KBM-7 (cell line): ENCODE measurements at places on chromosomes 13 and 19.

DNA sequence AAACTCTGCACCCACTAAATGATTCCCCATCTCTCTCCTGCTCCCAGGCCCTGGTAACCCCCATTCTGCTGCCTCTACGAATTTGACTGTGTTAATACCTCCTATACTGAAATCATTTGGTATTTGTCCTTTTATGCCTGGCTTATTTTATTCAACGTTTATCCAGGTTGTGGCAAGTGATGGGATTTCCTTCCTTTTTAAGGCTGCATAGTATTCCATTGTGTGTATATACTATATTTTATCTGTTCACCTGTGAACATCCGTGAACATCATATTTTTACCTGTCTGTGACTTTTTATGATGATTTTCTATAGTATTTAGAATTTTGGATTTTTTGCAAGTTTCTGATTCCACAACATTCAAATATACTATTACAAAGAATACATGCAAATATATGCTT lies 13.9 kb upstream of the CEBPG start:
- no peak for DNase-seq

DNA sequence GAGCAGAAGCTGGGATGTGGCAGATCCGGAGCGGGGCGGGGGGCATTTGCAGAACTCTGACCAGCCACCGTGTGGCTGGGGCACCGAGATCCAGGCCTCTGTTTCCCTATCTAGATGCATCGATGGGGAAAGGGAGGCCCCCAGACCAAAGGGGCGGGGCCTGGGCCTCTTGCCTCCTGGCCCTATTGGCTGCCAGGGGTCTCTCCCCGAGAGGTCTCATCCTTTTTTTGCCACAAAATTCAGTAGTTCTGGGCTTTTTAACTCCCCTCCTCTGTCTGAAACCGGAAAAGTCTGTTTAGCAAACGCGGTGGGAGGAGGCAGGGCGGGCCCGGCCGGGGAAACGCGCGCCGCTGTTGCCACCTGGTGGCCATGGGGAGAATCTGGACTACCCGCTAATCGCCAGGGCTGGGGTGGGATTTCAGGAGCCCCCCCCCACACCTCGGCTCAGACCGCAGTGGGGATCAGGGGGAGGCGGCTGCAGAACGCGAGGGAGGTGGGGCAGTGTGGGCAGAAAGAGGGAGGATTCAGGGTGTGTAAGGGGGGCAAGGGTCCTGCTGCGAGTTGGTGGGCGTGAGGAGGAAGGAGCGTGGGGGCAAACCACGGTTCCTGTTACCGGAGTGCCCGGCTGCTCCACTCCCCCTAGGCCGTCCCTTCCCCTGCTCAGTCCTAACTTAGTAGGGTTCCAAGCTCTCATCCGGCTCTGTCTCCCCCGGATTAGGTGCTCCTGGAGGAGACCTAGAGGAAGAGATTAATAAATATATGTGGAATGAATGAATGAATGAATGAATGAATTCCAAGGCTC lies 28.3 kb downstream of the IL12RB1 start:
- peak; percentile 92 for DNase-seq

GRCh38 chr13:95444006-95444730 lies 108.4 kb upstream of the CLDN10 start:
- DNase-seq: no peak

DNA sequence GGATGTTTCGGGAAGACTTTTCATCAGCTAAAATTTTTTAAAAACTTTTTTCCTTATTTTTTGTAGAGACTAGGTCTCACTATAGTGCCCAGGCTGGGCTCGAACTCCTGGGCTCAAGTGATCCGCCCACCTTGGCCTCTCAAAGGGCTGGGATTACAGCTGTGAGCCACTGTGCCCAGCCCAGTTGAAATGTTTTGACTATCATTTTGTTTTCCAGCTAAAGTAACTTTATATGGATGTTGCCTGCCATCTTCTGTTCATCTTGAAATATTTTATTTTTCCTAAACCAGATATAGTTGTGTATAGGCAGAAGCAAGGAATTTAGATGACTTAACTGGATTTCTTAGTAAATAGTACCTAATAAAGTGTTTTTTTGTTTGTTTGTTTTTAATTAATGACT lies 7.0 kb downstream of the CAB39L start:
- DNase-seq: peak; percentile 34

- DNase-seq: no peak
Measured at GRCh38 chr13:95151942-95152587, 149.2 kb downstream of the ABCC4 start.

DNA sequence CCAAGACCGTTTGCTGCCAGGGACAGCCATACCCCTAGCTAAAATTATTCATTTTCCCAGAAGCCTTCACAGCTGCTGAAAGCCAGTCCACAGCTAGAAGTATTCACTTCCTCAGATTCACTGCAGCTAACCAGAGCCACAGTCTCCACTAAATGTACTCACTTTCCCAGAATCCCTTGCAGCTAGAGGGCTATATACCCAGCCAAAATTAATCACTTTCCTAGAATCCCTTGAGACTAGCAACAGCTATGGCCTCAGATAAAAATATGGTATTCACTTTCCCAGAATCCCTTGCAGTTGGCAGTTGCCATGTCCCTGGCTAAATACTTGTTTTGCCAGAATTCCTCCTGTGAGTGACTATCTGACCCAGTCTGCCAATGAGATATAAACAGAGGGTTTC lies 13.8 kb upstream of the MEIS3 start:
- peak; percentile 62 for DNase-seq

- no peak for DNase-seq
Measured at GRCh38 chr13:86559901-86560300, 760.7 kb upstream of the SLITRK6 start.

DNA sequence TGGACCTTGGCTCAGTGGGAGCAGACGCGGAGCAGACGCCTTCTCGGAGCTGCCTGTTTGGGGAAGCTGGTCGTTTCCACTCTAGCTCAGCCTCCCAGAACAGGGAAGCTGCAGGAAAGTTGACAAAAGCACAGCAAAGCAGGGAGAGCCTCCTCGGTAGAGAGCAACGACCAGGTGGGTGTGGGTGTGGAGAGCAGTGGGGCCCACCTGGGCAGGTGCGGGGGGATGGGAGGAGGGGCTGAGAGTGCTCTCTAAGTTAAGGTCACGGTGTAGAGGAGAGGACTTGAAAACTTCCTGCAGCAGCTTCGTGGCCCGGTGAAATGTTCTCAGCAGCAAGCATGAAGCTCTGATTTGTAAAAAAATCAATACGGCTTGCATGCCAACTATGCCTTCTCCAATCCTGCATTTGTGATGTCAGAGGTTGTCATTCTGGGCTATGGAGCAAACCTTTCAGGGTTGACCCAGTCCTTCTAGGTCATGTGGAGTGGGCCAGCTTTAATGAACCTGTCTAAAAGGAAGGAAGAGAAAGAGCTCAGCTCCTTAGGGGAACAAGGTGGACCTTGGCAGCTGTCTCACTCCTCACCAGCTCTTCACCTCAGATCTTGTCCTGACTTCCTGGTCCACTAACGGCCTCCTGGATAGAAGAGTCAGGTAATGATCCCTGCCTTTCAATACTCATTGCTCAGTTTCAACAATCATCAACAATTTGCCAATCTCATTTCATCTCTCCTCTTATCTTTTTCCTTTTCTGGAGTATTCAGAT lies 85.8 kb upstream of the UBL3 start:
- no peak for DNase-seq

GRCh38 chr19:30634131-30634830 lies 262.1 kb downstream of the ZNF536 start:
- DNase-seq: no peak

DNA sequence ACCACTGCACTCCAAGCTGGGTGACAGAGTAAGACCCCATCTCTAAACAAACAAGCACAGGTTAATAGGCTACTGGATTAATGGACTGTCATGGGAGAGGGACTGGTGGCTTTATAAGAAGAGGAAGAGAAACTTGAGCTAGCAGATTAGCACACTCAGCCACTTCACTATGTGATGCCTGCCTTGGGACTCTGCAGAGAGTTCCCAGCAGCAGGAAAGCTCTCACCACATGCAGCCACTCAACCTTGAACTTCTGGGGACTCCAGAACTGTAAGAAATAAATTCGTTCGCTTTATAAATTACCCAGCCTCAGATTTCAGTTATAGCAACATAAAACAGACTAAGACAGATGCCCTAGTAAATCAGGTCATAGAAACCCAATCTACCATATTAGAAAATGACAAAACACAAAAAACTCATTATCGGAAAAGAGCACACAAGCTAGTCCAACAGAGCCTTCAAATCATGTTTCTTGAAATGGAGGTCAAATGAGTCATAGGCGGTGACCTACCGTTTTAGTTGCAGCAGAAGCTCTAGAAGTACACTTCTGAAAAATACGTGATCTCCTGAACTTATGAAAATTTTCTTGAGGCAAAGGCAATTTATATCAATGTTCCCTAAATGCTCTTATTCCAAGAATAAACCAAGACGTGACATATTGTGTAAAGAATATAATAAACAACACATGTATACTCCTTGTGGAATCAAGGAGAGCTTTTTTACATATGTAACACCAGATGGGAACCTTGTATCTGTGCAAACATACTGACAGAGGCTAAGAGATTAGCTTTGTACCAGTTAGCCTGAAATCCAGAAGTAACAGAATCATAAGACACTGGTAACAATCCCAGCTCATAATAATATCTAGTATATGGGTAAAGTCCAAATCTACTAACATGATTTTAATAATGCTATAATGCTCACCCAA lies 340.9 kb upstream of the SGCG start:
- no peak for DNase-seq

DNA sequence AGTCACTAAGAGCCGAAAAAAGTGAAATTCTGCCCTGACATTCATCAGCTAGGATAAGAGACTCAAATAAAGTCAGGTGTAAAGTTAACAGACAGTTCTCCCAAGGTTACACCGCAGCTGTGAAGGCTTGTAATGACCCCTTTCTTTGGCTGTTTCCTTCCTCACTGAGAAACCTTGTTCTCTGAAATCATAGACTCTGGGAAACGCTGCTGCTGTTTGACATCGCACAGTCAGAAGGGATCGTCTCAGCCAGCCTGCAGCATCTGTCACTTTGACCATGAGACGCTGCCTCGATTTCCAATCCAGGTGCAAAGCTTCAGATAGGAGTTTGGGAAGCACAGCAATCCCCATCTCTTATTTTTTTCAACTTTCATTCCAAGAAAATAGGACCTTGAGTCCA lies 678 bp downstream of the BCAT2 start:
- no peak for DNase-seq

DNA sequence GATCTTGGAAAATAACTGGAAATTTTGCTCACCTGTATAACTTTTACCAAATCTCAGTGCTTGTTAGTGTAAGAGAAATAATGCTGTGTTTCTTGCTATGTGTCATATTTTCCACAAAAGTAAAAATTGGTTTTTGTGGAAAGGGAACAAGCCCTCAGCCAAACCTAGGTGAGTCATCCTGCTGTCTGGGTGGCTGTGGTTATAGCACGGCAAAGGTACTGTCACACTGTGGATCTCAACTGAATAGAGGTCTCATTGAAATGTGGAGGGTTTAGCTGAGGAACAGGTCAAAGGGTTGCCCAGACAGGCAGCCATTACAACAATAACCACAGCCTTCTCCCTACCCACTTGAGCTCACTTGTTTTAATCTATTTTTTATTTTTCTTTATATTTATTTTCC lies 338.8 kb upstream of the DACH1 start:
- no peak for DNase-seq

- no peak for DNase-seq
Measured at GRCh38 chr13:108003626-108004025, 211.7 kb downstream of the LIG4 start.

DNA sequence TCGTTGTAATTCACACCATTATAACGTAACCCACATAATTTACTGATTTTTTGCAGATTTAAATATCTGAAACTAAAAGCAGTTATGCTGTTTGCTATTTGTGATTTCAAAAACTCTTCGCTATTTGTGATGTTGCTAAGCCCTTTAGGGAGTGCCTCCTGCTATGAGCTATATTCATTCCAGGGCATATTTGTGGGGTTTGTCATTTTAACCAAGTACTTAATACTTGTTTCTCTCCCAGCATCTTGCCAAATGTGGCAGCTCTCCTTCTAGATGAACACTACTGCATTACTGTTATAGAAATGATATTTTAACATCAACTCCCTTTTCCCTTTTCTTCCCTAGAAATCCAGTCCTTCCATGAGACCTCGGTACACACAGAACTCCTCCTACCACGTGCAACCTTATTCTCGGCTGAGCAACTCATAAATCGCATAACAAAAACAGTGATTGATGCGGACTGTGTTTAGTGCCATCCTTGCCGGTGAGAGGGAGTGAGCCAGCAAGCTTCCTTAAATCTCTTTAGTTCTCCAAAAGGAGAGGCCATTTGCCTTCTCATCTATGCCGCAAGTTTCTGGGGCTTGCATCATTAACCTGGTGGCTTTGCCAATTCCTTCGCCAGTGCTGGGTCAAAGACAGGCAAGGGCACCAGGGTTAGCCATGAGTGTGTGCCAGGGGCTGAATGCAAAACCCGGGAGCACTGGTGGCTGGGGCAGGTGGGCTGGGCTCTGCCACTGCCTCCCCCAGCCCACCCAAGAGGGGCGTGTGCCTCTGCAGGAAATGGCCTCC lies 33.4 kb downstream of the RFX2 start:
- DNase-seq: no peak

GRCh38 chr19:3852614-3853254 lies 16.1 kb downstream of the ZFR2 start:
- peak; percentile 76 for DNase-seq

DNA sequence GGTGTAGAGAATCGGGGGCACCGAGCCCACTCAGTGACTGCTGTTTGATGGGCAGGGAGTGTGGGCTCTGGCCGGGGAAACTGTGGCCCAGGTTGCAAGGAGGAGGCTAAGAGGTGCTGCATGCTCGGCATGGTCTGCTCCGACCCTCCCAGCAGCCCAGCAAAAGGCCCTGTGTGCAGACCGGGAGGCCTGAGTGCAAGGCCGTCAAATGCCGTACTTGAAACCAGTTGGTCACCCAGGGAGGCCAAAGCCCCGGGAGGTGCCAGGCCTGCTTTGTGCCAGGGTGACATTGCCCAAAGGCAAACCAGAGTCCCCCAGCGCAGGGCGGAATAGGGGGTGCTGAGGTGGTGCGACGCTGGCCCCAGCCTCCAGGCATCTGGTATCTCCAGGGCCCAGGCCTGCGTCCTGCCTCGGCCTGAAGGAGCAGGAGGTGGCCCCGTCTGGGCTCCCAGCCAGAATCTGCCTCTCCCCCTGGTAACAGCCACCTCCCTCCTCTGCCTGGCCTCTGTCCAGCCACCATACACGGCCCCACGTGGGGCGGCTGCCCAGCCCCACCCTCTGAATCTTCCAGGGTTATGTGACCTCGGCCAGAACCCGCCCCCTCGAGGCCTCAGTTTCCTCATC lies 4.0 kb downstream of the PIK3R2 start:
- DNase-seq: peak; percentile 53

DNA sequence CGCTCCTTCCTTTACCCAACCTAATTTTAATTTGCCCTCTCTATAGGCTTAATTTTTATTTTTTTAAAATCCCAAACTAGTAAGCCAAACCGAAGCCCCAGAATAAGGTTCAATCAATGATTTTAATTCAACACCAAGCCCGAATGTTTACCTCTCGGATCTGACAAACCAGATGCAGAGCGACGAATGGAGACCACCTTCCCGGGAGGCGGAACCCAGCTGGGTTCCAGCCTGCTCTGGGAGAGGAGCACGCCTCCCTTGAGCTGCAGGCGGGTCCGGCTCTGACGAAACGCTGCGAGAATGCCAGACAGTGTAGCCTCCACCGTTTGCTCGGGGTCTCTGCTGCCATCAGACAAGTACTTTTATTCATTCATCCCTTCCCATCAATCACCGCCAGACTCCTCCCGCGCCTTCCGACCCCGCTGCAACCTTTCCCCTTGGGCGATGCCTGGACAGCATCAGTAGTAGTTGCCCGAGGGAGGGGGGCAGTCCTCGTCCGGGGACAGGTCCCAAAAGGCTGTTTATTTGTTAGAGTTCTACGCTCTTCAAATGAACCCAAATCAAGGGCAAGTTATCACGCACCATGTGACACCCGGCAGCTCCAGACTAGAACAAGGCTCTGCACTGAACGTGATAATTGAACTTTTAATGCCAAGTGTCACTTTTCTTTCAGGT lies 752 bp upstream of the EDNRB start:
- no peak for DNase-seq
